ENCODE measurements at places on chromosomes 7 and 10.

GRCh38 chr7:128737441-128737840, 1.7 kb upstream of the CALU start:
- no peak for DNase-seq

GRCh38 chr10:120514035-120514620, 57.1 kb downstream of the PLPP4 start:
- no peak for DNase-seq

- no peak for DNase-seq
Measured at GRCh38 chr7:617614-618538, 98.2 kb upstream of the PDGFA start.

DNA sequence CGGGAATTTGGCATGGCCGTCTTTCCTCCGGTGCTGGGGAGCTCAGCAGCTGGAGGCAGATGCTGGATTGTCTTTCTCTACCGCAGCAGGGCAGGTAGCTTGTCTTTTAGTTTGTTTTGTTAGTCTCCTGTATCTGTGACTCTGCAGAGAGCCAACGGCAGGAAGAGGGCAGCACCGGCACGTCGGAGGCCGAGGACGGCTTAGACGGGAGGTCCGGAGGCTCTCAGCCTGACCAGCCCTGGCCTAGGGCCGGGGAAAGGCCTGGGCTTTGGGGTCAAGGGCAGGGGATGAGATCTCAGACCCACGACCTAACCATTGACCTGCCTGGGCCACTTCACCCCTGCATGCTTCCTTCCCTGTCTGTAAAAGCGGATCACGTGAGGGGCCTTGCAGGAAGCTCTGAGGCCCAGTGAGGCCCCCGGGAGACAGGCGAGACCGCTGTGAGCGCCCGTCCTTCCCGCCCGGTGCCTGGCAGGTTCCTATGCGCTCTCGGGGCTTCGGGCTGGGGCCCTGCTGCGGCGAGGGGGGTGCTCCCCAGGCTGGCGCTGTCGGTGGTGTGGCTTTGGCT, 72.7 kb downstream of the LHPP start:
- DNase-seq, result no peak

DNA sequence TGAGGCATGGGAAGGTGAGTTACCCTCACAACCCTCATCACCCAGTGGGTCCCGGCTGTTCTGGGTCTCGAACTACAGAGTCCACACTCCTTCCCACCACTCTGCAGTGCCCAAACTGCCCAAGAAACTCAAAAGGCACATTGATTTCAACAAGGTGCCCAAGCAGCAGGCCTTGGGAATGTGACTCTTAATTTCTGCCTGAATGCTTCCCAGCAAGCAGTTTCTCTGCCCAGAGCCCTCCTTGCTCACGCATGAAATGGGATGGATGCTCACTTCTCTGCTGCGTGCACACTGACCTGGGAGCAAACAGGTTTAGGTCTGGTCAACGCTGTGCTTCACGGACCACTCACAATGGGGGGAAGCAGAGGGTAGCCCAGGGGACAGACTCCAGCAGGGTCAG, 77.9 kb downstream of the GRB10 start:
- no peak for DNase-seq

GRCh38 chr10:107546284-107546683, 381.8 kb upstream of the SORCS1 start:
- DNase-seq, result no peak

DNA sequence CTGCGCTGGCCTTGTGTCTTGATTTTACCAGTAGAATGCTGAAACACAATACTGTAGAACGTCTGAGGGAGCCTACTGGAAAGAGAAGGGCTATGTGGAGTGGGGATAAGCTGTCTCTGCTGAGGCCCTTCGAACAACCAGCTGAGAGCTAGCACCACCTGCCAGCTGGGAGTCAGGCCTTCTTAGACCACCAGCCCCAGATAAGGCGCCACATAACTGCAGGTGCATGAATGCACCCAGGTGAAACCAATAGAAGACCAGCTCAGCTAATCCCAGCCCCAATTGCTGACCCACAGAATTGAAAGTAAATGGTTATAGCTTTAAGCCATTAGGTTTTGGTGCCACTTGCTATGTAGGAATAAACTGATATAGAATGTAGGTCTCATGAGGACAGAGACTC, 438.4 kb downstream of the ADRA2A start:
- DNase-seq, result no peak

GRCh38 chr10:88657901-88658300, 6.3 kb upstream of the LIPF start:
- no peak for DNase-seq
